ENCODE measurements at places on chromosomes 11 and 22. TPM values are rescaled to one million over a fixed set of nuclear protein-coding genes. Genes with fewer than 3 reads are reported as not detected.

The ZDHHC24 gene
- total RNA-seq, result 17.1 TPM

The OR8D1 gene
- not detected for total RNA-seq

- no peak for DNase-seq
Observed at GRCh38 chr11:120173807-120174206, 35.9 kb upstream of the TRIM29 start.

The F2 gene
- not detected for total RNA-seq

GRCh38 chr11:26199331-26200095 lies 132.4 kb upstream of the ANO3 start:
- DNase-seq, result no peak

DNA sequence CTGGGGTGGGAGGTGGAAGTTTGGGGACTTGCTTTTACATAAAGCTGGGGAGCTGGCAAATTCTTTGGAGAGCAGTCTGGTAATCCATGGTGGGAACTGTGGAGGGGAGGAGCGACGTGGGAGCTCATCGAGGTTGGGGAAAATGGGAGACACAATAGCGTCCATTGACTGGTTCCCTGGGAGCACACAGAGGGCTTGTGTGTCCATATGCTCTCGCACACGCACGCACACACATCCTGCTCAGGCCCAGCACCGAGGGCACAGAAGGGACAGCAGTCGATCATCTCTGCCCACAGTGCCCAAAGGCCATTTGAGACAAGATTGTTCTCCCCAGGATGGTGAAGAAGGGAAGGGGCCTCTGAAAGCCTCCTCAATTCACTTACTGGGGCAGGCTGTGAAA lies 53.7 kb downstream of the FBXO7 start:
- DNase-seq, result no peak

DNA sequence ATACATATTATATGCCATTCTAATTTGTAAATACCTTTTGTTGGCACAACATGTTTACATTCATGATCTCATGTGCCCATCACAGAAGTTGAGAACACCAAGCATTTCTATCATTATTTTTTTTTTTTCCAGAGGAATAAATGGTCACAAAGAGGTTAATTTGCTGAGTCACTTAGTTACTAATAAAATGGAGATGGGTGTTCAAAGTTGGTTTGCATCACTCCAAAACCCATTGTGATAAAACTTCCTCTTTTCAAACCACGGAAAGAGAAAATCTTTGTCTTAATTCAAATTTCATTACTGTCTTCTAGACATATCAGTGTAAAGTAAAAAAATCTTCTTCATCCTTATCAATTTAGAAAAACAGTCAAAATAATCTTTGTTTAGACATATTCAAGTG lies 636.8 kb upstream of the CCDC179 start:
- DNase-seq, result no peak

The IL17REL gene
- total RNA-seq, result not detected

- DNase-seq, result no peak
Observed at GRCh38 chr11:119742263-119742861, 13.4 kb upstream of the NECTIN1 start.

GRCh38 chr11:66768818-66769217 lies 39.8 kb upstream of the SPTBN2 start:
- DNase-seq, result no peak

DNA sequence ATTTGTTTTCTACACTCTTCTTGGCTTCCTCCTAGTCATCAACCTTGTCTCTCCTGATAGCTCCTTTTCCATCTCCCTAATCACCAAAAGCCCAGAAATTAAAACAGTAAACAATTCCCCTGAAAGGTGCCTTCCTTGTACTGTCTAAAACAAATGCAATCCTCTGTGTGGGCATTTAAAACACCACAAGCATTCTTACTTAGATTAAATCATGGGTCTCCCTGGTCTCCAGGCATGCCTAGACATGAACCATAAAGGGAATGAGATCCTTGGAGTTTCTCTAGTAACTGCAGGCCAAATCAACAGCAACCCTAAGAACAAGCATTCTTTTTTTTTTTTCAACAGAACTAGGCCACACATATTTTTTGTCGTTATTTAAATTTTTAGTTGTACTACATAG lies 1.9 kb downstream of the BTG4 start:
- no peak for DNase-seq

- no peak for DNase-seq
Observed at GRCh38 chr11:62923601-62924411, 2.6 kb upstream of the CHRM1 start.

The ANKK1 gene
- 1.6 TPM for total RNA-seq

GRCh38 chr22:49119551-49119952 lies 708.1 kb downstream of the BRD1 start:
- DNase-seq, result no peak

DNA sequence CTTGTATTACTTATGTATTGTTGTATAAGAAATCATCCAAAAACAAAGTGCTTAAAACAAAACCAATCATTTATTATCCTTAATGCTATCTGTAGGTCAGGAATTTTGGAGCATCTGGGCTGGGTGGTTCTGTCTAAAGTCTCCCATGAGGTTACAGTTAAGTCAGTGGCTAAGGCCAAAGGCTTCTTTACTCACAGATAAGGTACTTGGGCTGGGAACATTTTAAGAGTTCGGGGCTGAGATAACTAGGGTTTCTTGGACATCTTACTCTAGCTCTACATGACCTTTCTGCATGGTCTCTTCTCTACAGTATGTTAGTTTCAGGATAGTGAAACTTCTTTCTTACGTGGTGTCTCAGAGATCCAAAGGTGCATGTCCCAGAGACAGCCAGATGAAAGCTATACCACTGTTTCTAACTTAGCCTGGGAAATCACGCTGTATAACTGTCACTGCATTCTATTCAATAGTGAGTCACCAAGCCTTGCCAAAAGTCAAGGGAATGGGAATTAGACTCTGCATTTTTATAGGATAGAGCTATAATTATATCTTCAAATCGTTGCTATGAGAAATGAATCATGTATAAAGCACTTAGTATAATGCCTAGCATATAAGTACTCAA lies 29.6 kb downstream of the SOX6 start:
- DNase-seq, result no peak

DNA sequence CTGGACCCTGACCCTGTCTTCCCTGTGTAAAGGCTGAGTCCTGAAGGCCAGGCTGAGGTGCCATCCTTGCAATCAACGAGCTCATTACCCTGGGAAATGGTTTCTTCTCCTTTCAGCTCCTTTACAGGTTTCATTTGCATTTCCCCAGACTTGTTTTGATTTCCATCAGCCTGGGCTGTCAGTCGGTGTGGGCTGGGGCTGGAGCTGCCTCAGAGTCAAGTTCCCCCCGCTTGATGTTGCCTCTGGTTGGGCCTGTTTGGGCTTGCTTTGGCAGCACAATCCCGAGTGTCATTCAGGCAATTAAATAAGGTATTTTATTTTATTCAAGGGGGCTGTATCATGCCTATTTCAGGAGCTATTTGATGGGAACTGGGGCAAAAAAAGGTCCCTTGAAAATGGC lies 424.9 kb downstream of the INSC start:
- no peak for DNase-seq

DNA sequence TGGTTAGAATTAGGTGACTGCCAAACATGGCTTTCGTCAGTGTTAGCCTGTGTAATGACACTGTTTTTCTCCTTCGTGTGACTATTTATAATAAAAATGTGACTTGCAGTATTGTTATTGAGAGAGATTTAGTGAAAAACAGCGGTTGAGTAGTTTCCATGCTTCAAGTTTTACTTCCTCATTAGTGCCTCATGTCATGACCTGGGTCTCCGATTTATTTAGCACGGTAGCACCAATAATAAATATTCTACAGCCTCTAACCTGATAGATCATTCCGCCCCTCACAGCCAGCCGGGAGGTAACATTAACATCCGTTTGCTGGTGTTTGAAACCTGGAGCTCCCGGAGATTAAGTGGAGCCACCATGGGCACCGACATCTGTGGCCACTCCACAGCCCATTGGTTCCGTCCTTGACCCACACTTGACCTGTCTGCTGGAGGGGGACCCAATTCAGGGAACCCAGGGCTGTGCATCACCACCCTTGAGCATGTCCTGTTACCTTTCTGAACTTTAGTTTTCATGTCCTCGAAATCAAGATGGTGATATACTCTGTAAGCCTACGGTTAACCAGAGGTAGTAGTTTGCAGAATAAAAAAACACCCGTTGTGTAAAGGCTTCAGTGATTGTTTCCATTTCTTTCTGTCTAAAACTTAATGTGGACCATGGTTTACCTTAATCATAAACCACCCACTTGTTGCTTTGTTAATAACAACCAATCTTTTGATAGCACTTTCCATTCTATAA lies 104.1 kb downstream of the ATXN10 start:
- DNase-seq, result no peak

GRCh38 chr11:5605849-5606248 lies 9.4 kb downstream of the TRIM6 start:
- no peak for DNase-seq

The ART1 gene
- total RNA-seq, result 2.8 TPM

The CDC45 gene
- total RNA-seq, result not detected

- no peak for DNase-seq
Observed at GRCh38 chr11:130825983-130826382, 90.3 kb downstream of the SNX19 start.

The FOSL1 gene
- not detected for total RNA-seq

All from tibial nerve (tissue), 4 donors.